HuH-7.5 (cell line): ENCODE measurements at places on chromosomes 2 and 18.

- DNase-seq: no peak
Measured at GRCh38 chr18:55284614-55285013, 303.4 kb downstream of the TCF4 start.

DNA sequence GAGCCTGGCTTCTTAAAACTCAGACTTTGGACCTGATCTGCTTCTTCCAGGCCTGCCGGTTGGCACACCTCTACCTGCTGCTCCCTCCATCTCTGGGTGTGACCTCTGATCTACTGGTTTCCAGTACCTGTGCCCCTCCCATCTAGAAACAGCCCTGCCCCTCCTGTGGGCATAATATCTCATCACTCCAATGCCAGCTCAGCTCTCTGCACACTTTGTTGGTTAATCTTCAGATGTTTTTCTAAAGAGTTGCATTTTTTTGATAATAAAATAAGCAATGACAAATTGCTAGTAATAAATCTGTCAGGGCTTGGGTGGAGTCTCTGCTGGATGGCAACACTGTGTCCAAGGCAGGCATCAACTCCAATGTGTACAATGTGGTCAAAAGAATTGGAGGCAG lies 89.6 kb upstream of the PPP1CB start:
- DNase-seq: no peak

- DNase-seq: no peak
Measured at GRCh38 chr2:17791121-17791816, 25.0 kb upstream of the MSGN1 start.

GRCh38 chr18:46296656-46297055 lies 192.5 kb downstream of the HAUS1 start:
- DNase-seq: no peak

DNA sequence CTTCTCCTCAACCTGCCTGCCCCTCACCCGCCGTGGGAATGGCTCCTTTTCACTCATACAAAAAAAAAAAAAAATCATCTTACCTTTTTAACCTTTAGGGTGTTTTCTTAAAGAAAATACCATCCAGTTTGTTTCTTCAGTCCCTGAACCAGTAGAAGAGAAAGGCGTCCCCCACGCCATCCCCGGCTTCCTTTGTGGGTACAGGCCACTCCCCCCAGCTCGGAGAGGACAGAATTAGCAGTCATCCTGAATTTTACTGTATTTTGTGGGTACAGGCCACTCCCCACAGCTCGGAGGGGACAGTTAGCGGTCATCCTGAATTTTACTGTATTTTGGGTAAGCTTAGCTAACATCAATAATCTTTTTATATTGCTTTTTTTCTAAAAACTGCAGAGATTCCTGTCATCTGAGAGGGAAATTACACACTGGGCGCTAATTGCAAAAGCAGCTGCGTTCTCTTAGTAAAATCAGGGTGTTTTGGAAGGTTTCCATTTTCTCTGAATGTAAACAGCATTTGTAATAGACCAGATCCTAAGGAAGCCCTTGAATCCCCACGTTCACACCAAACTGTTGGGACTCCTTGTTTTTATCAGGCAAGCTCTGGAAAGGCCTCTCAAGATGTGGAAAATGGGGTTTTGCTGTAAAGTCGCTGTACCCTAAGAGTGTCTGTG lies 72.5 kb downstream of the NFATC1 start:
- DNase-seq: no peak
